ENCODE measurements at places on chromosomes 7 and 10. TPM values are rescaled to one million over a fixed set of nuclear protein-coding genes. Genes with fewer than 3 reads are reported as not detected.

DNA sequence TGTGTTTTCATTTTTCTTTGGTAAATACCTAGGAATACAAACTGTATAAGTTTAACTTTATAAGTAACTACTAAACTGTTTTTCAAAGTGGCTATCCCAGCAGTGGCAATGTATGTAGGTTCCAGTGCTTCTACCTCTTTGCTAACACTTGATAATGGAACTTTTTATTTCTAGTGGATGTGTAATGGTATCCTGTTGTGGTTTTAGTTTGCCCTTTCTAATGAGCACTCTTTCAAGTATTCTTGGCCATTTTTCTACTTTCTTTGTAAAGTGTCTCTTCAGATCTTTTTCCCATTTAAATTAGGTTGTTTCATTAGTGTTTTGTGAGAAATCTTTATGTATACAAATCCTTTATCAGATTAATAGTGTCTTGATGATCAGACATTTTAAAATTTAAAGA lies 4.6 kb downstream of the KIF20B start:
- no peak for DNase-seq

DNA sequence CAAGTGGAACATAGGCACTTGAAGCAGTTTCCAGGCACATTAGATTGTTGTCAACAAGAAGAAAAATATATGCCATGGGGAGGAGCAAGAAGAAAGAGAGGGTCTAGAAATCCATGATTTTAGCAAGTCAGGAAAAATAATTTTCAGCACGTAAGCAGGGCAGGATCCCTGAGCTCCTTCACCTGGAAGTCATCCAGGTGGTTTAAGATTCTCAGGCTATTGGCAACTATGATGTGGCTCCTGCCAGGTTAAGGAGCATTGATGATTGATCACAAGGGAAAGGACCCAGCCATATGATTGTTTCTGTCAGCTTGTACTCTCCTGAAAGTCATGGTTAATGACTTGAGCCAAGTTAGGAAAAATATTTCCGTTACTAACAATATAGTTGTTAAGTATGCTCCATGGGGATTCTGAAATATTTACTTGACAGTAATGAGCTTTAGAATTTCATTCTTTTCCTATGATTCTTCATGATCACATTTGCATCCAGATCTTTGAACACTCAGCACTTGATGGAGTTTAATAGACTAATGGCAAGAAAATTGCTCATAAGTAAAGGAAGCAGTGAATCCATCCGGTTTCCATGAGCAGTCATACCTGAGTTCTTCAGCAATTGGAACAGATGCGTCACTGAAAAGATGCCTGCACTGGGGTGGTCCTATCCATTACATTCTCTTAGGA lies 209.1 kb downstream of the BICC1 start:
- no peak for DNase-seq

DNA sequence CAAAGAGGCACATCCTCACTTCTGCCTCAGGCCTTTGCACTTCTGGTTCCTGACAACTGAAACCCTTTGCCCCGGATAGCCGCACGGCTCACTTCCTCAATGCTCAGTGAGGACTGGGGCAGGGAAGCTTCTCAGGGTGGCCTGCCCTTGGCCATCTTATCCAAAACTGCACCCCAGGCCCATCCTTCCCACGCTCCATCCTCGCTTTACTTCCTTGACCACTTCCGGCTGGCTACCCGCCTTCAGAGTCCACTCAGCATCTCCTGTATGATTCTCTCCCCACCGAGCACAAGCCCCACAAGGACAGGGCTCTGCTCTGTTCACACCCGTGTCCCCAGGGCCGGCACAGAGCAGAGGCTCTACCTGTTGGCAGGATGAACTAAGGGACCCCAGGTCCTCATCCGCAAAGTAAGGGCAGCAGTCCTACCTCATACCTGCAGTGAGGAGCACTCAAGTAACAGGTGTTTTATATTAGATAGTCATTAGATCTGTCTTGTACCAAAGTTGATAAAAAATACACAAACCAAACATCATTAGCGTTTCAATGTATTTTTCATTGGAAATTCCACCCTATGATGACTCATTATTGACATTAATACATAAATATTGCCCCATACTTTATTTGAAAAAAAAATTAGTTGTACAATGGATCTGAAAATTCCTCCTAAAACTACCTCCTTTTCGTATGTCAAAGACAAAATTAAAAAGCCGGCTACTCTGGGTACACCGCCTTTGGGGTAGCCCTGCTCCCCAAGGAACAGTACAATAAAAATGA lies 35.0 kb downstream of the GNA12 start:
- DNase-seq = peak; percentile 27

The AKR1C1 gene
- total RNA-seq = 2.8 TPM

The SUPV3L1 gene
- 34.3 TPM for total RNA-seq

- no peak for DNase-seq
These were observed 80.3 kb upstream of the UCN3 start for GRCh38 chr10:5284311-5285057.

The AQP1 gene
- total RNA-seq = 0.26 TPM

The TUBB8 gene
- 2.1 TPM for total RNA-seq

The OR2A12 gene
- total RNA-seq = not detected

DNA sequence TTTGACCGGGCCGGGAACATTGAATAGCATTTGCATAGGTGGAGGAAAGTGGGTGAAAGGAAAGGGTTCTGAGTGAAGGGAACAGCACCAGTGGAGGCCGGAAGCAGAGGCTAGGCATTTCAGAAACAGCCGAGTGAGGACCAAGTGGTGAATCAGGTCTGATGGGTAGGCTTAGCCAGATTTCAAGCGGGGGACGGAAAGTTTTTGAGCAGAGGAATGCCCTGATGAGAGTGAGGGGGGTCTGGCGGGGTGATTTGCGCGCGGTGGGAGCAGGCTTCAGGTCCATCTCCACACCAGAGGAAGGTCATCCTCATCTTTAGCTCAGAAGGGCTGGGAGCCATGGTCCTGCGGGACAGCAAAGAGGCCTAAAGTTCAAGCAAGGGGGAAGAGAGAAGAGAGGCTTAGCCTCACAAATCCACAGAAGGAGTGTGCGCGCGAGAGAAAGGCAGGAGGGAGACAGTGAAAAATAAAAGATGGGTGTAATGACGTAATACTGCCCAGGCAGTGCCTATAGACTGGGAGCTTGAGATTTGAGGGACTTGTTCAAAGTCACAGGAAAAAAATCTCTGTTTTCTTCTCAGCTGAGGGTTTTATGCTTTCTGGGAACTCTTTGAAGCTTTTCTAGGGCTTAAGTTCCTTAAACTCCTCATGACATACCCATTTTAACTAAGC lies 1.0 kb upstream of the DENND2A start:
- no peak for DNase-seq

GRCh38 chr10:102001435-102002068 lies 54.4 kb downstream of the ARMH3 start:
- DNase-seq = no peak

GRCh38 chr7:35725280-35725680 lies 30.3 kb upstream of the HERPUD2 start:
- DNase-seq = no peak

- no peak for DNase-seq
These were observed 48.8 kb downstream of the PLPP4 start for GRCh38 chr10:120505866-120506265.

The CNTNAP2 gene
- 171 TPM for total RNA-seq

- DNase-seq = no peak
These were observed 126.2 kb upstream of the KCTD7 start for GRCh38 chr7:66502230-66503035.

GRCh38 chr10:72462261-72462660 lies 107.5 kb upstream of the DNAJB12 start:
- DNase-seq = no peak

- DNase-seq = peak; percentile 92
These were observed 2.3 kb upstream of the DRGX start for GRCh38 chr10:49398000-49398861.

GRCh38 chr10:72171175-72171630 lies 44.6 kb upstream of the ANAPC16 start:
- no peak for DNase-seq

DNA sequence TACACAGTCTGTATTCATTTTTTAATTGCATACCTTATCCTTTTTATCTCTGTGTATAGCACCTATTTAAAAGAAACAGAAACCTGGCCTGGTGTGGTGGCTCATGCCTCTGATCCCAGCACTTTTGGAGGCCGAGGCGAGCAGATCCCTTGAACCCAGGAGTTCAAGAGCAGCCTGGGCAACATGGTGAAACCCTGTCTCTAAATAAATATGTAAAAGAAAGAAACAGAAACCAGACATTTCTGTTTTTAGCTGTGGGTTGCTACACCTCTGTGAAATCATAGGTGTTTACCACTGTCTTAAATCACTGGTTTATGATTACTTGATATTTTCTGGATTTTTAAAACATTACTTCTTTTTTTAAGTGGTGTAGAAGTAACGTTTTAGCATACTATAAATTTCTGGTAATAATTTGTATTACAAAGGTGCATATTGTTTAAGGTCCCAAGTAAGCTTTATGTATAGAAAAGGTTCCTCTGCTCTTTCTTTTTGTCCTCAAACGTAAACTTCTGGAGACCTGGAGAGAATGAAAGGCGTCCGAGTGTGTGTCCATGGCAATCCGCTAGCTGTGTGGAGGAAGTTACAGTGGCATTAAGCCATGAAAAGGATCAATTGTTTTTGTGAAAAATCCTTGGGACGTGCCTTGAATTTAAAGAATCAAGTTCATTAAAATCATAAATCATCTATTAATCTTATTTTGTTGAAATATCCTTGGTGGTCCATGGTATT lies 41.1 kb downstream of the PTPRZ1 start:
- no peak for DNase-seq

GRCh38 chr7:25619963-25620799 lies 391.9 kb upstream of the NPVF start:
- no peak for DNase-seq

GRCh38 chr10:48773580-48773979 lies 88.9 kb downstream of the WDFY4 start:
- peak; percentile 17 for DNase-seq

The COL13A1 gene
- total RNA-seq = 15.3 TPM

The ANXA7 gene
- 85.7 TPM for total RNA-seq

The CHN2 gene
- total RNA-seq = 14.1 TPM
